ENCODE measurements at places on chromosomes 6 and 20. TPM values are rescaled to one million over a fixed set of nuclear protein-coding genes. Genes with fewer than 3 reads are reported as not detected.

DNA sequence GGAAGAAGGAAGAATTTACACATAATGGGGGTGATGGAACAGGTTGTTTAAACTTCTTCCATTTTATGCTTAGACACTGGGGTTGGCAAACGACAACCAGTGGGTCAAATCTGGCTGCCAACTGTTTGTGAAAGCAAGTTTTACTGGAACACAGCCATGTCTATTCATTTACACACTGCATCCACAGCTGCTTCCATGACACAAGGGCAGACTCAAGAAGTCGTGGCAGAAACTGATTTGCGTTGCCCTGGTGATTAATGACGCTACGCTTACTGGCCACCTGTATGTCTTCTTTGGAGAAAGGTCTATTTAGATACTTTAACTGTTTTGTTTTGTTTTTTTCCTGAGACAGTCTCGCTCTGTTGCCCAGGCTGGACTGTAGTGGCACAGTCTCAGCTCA is 19.0 kb downstream of the CTCFL start:
- no peak for DNase-seq

- no peak for DNase-seq
Measured at GRCh38 chr20:44069203-44070011, 117.6 kb downstream of the JPH2 start.

DNA sequence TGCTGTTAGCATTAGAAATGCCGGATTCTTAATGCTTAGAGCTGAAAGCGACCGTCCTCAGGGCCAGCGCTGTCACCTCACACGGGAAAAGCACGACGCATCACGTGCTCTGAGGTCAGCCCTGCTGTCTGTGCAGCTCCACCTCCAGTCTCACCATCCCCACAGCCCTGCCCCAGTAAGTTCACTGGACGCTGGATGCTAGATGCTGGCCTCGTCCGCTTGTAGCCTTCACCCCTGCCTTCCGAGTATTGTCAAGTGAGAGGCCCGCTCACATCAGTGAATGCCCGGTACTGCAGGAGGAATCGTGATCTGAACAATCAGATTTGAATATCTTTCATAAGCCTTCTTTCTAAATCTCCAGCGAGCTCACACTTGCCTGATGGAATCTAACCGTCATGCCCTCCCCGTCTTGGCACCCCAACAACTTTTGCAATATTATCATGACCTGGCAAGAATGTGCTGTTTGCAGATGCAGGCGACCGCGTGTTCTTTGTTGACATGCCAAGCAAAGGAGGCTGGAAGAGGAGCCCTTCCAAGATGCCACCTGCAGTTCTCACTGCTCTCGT is 64.9 kb downstream of the DLL1 start:
- no peak for DNase-seq

- DNase-seq, result no peak
Measured at GRCh38 chr6:74404366-74404765, 708.4 kb downstream of the CD109 start.

DNA sequence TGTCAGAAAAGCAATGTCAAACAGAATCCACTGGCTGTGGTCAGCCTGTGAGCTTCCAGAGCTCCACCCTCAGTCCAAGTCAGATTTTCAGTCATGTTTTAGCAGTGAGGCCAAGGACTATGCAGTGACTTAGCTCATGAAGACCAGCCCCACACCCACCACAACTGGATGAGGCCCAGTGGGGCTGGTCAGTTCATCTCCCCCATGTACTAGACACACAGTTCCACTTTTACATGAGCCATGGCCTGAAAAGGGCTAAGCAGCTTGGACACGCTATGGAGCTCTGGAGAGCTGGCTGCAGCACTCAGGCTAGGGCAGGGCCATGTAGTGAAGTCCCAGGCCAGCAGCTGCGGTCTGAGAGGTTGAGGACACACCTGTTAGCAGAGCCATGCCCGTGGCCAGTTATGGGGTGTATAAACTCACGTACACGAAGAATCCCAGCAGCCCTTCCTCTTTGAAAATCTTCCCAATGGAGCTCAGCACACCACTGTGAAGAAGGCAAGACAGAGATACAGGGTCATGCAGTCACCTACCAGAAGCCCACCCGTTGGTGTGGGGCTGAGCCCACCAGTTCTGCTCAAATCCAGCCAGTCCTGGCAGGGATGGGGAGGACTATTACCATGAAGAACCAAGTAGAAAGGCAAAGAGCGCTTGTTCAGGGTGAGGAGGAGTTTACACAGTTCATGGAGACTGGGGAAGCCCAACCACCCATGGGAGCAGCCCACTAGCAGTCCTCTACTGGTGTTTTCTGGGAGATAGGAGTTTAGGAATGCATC is 10.6 kb downstream of the MTCH1 start:
- peak; percentile 42 for DNase-seq

DNA sequence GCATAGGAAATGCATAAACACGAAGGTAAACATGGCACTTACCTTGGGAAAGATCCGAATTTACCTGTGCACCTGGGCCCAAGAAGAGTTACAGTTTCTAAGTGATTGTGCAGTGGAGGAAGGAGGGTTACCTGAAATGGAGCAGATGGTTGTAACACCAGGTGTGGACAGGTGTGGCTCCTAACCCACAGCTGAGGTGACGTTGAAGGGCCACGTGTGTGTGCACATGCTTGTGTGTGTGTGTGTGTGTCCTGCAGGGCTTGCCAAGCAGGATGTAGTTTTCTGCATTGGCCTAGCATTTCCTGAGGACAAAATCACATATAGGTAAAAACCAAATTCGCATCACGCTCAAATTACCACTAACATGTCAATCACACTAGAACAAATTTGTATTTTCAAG is 240.8 kb downstream of the ANKRD60 start:
- no peak for DNase-seq

Gene CRISP3
- total RNA-seq, result not detected

Gene E2F1
- total RNA-seq, result 1.5 TPM

Gene FNDC11
- total RNA-seq, result 0.57 TPM
